ENCODE measurements at places on chromosomes 12 and 14.

- DNase-seq = no peak
These were observed 9.1 kb upstream of the PLEKHH1 start for GRCh38 chr14:67523764-67524633.

DNA sequence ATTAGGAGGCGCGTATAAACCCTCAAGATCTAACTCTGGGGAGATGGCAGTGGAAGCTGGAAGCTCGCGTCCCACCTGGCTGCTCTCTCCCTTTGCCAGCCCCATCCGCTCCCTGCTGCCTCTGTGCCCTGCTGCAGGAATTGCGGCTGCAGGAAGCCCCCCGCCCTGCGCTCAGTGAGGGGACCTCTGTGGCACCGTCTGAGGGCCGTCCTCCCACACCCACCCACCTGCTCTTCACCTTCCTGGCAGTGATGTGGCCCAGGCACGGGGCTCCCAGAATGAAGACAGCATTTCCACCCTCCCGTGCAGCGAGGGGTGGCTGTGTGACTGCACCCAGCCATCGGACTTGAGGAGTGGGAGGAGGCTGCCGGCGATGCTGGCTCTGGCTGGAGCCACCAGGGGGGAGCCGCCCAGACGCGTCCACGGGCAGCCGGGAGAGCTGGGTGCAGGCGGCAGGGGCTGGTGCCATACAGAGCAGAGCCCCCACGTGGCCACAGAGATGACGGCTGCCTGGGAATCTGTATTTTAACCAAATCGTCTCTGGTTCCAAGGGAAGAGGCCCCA lies 28.3 kb upstream of the GALNT9 start:
- DNase-seq = no peak

GRCh38 chr12:117872546-117873169 lies 96.1 kb downstream of the KSR2 start:
- peak; percentile 28 for DNase-seq

DNA sequence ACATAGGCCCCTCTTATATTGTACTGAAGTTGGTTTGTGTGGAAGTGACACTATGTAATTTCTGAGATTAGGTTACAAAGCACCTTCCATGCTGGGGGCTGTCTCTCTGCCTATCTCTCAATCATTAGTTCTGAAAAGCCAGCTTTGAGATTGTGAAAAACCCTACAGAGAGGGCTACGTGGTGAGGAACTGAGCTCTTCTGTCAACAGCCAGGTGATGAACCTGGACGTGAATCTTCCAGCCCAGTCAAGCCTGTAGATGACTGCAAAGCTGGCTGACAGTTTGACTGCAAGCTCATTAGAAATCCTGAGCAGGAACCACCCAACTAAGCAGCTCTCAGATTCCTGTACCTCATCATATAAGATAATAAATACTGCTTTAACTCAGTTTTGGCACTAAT lies 36.3 kb upstream of the BBS10 start:
- no peak for DNase-seq

GRCh38 chr14:34792598-34792997 lies 78.2 kb upstream of the CFL2 start:
- DNase-seq = no peak

DNA sequence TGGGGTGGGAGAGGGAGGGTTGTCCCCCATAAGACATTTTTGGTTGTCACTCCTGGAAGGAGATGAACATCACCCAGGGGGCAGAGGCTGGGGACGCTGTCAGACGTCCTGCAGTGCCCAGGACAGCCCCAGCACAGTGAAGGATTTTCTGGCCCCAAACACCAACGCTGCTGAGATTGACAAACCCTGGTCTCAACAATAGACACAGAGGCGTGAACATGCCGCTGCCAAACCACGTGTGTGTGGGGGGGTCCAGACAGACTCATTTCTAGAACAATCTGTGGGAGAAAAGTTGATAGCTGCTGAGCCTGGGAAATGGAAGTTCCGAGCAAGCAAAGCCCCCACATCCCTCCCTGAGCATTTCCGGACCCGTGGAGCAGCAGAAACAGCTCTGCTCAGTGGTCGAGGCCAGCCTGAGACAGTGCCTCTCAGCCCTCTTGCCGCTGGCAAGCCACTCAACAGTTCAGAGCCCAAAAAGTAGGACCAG lies 43.8 kb upstream of the CLMN start:
- DNase-seq = no peak

- DNase-seq = peak; percentile 88
These were observed 153.2 kb upstream of the DDHD1 start for GRCh38 chr14:53306267-53306721.

GRCh38 chr12:117356048-117356447 lies 5.4 kb downstream of the NOS1 start:
- no peak for DNase-seq

GRCh38 chr12:105420659-105421240 lies 90.3 kb downstream of the C12orf75 start:
- DNase-seq = peak; percentile 85

GRCh38 chr12:49121047-49121696 lies 10.0 kb downstream of the TUBA1B start:
- DNase-seq = peak; percentile 83

DNA sequence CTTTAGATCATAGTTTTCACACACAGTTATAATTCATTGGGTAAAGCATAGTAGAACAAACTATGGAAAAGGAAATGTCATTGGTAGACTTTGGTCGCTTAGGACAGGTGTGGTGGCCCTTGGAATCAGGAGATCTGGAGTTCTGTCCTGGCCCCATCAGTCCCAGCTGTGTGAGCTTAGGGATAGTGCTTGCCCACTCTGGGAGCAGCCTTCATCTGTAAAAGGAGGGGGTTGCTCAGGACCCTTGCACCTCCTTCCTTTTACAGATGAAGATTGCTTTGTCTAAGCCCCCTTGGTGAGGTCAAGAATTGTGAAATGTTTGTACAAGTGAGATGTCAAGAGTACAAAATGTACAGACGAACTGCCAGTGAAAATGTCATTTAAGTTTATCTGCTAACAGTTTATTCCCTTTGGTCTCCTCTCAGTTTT lies 93.2 kb downstream of the BORCS5 start:
- no peak for DNase-seq

- no peak for DNase-seq
These were observed 85.6 kb downstream of the NAV3 start for GRCh38 chr12:77916276-77916675.

DNA sequence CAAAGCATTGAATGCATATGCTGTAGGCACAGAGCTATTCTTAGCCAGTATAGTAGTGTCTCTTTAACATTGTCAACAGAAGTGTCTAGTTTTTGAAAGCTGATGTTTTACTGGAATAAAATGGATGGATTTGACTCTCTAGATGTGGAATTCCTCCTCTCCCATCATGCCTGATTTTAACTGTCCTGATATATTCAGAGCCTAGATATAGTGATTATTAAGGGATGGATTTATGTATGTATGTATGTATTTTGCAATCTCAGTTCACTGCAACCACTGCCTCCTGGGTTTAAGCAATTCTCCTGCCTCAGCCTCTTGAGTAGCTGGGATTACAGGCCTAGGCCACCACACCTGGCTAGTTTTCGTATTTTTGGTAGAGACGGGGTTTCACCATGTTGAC lies 144.8 kb upstream of the NAV3 start:
- no peak for DNase-seq

DNA sequence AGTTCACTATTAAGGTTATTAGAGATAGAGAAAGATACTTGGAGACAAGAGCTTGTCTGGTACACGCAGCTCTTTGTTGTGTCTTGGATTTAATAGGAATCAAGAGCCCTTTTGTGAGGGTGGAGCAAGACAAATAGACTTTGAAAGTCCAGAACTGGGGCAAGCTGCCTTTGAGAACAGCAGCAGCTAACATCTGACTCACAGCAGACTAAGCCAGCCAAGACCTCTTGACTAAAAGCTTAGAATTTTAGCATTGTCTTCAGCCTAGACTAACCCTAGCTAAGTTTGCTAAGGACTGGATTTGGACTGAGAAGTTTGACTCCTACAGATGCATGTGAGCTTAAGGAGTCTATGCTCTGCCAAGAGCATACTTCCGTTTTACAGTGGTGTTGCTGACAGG lies 201.9 kb upstream of the RBM19 start:
- DNase-seq = no peak

DNA sequence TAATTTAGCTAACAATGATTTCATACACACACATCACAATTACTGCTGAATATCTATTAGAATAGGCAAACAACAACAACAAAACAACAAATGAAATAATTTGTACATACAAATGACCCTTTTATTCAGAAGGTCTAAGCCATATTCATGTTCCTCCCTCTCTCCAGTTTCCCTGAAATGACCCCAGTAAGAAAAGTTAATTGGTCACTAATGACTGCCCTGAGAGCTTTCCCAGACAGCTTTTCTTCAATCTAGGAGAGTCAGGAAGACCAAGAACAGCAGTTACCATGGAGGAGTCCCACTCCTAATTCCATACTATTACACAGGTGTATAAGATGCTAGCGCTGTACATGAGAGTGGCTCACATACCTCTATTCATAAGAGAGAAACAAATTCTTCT lies 121.2 kb upstream of the GRIP1 start:
- DNase-seq = no peak

- no peak for DNase-seq
These were observed 18.5 kb downstream of the MAP3K12 start for GRCh38 chr12:53480491-53481442.

DNA sequence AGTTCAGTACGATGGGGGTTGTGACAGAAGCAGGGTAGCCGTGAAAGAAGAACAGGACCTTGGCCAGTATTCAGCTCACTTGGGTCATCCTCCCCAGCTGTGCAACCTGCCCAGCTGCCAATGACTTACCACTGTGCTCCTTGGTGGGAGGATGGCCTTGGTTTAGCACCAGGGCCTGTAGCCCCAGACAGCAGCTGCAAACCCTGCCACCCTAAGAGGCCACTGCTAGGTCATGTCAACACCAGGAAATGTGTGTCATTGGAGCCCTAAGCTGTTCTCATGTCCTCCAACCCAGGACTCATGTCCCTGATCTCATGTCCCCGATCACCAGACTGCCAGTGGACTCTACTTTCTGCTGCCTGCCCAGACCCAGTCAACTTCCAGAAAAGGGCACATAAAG lies 3.0 kb upstream of the CRACR2A start:
- DNase-seq = no peak

- no peak for DNase-seq
These were observed 128.5 kb downstream of the KCNK10 start for GRCh38 chr14:88194531-88194930.

Data from Ammon's horn (tissue), 1 donor.